WERI-Rb-1 (cell line): ENCODE measurements at places on chromosomes 7 and 10.
A peak's percentile ranks its signal among the peaks of the same experiment; 100 is the strongest.

GRCh38 chr7:43141091-43141490 is 28.6 kb downstream of the HECW1 start:
- no peak for DNase-seq

DNA sequence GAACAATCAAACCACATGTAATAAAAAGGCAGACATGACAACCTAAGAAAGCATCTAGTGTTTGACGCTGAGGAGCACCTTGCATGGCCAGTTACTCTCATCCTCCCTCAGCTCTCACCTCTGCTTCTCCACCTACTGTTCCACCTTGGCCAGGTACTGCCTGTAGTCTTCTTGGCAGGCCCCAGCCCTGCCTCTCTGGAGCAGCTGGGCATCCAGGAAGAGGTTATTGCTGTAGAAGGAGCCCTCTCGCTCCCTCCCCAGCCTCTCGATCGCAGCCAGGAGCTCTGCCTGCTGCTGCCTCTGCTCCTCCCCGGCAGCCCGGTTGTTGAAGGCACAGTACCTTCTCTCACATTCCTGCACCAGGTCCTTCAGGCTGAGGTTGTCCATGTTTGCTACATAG is 9.7 kb downstream of the GIMAP5 start:
- no peak for DNase-seq

- DNase-seq, result peak; percentile 75
Measured at GRCh38 chr10:97788552-97789442, 17.0 kb upstream of the SFRP5 start.

DNA sequence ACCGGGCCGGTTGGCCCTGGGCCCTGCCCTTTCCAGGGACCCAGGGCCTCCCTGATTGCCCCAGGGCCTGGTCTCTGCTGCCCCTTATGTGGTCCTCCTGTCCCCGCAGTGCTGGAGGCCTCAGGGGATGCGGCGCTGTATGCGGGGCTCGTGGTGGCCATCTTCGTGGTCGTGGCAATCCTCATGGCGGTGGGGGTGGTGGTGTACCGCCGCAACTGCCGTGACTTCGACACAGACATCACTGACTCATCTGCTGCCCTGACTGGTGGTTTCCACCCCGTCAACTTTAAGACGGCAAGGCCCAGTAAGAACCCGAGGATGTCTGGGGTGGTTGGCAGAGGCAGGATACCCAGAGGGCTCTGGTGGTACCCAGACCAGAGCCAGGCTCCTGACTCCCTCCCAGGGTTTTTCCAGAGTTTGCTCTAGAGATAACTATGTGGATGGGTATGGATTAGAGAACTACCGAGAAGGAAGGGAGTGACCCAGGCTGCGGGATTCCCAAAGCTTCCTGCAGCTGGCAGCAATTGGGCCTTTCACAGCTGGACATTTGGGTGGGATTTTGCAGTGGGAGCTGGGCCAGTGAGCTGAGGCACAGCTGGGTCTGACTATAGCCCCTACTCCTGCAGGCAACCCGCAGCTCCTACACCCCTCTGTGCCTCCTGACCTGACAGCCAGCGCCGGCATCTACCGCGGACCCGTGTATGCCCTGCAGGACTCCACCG is 28.1 kb upstream of the SLC29A3 start:
- DNase-seq, result no peak

DNA sequence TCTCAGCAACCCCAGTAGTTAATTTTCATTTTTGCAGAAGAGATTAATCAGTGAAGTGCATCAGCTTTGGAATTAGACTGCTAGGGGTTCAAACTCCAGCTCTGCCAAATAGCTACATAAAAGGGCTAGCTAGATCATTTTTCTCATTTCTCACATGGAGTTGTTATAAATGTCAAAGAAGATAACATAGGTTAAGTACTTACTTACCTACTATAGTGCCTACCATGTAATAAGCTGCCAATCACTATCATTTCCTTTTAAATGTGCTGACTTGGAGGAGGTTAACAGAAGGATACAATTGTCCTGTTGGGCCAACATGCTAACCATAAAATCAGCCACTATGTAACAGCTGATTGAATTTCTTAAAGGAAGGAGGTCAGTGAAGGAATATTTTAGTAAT is 40.7 kb downstream of the KDM7A start:
- DNase-seq, result no peak

- no peak for DNase-seq
Measured at GRCh38 chr7:100221231-100221718, 1.5 kb downstream of the PVRIG start.

GRCh38 chr7:75729851-75730274 is 8.9 kb downstream of the HIP1 start:
- no peak for DNase-seq

DNA sequence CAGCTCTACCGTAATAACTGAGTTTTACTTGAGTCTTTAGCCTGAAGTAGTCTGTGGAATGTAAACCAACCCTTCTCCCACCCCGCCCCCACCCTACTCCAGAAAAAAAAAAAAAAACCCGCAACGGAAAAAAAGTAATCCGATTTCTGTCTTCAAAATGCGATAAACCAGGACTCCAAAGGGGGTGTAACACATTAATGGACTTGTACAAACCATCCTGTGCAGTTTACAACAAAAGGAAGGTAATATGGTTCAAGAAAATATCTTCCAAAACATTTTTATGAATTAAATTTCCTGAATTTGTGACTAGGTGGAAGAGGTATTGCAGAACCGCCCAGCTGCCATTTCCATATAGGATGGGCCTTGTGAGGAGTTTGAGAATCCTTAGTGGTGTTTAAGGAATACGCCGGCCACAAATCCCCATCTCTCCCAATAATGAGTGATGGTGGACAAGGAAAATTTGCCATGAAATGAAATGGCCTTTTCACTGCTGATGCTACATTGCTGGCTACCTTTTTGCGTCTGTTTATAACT is 10.6 kb downstream of the SKIDA1 start:
- DNase-seq, result no peak

- no peak for DNase-seq
Measured at GRCh38 chr7:16711730-16712129, 41.8 kb upstream of the TSPAN13 start.

DNA sequence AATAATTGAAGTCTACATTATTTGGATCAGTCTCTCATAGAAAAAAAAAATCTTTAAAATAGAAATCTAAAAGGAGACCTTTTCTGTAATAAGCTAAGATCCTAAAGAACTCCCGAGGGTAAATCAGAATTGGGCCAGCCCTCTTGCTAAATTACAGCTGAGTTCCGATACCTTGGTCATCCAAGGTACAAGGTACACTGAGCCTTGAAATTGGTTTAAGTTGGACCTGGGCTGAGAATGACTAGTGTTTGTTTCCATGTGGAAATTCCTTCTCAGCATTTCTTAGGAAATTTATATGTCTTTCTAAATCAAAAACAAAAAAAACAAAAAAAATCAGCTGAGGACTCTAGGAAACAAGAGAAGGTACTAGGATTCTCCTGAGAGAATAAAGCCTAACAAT is 64.9 kb downstream of the DNMBP start:
- DNase-seq, result no peak

- DNase-seq, result no peak
Measured at GRCh38 chr10:52652431-52653262, 119.9 kb downstream of the MBL2 start.

DNA sequence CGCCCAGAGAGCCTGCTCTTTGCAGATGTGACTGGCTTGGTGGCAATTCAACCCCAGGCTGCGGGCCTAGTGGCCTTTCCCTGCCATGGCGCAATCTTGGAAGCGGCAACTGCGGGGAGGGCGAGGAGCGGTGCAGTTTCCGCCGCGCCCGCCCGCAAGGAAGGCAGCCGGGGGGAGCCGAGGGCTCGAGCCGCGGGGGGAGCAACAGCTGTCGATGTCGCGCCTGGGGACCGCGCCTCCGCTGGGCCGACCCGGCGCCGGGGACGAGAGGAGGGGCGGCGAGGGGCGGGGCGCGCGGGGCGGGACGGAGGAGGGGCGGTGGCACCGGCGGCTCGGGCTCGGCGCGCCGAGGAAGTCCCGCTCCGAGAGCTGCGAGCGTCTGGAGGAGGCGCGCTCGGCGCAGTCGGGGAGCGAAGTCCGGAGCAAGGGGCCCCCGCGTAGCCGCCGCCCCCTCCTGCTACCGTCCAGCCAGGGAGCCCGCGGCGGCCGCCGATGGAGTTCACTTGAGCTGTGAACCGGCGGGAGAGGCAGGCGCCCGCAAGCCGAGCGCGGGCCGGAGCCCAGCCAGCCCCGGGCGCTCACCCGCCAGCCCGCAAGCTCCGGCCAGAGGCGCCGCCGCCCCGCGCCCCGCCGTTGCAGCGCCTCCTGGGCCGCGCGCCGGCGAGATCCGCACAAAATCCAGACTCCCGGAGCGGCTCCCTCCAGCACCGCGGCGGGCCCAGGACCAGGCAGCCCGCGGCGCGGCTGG is 438.1 kb upstream of the GALNT17 start:
- DNase-seq, result peak; percentile 81

DNA sequence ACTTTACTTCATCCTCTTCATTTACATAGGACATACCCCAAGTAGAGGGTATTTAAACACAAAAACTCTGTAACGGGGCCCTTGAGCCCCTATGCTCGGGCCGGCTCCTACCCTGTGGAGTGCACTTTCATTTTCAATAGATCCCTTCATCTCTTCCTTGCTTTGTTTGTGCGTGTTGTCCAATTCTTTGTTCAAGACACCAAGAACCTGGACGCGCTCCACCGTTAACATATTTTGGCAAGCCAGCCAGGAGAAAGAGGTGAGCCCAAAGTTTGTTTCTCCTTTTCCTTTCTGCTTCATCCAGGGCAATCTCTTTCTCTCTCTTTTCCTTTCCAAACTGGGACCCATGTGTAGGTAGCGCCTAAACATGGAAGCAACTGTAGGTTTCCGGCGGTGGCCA is 26.0 kb upstream of the BNIP3 start:
- DNase-seq, result no peak

DNA sequence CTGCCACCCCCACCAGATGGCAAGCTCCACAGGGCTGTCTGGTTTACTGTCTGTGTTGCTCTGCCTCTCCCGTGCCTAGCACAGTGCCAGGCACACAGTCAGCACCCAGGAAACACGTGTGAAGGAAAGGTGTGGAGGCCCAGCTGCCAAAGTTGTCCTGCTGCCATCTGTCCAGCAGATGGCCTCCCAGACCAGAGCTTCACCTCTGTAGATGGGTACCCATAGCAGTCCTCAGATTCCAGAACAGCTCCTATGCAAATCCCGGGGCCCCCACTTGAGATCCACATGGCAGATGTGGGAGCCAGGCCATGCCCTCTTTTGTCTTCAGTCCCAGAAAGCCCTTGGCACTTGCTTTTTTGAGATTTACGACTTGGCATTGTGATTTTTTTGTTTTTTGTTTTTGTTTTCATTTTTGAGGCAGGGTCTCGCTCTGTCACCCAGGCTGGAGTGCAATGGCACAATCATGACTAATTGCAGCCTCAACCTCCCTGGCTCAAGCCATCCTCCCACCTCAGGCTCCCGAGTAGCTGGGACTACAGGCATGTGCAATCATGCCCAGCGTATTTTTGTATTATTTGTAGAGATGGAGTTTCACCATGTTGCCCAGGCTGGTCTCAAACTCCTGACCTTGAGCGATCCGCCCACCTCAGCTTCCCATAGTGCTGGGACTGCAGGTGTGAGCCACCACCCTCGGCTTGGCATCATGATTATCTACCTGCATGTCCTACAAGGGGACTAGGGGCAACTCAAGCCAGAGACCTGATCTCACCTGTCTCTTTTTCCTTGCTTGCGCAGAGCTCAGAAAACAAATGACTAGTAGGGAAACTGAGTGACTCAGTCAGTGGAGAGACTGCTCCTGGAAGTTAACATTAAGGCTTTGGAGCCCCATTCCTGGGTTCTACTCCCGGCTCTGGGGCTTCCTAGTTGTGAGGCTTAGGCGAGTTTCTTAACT is 16.9 kb upstream of the PALD1 start:
- peak; percentile 63 for DNase-seq

DNA sequence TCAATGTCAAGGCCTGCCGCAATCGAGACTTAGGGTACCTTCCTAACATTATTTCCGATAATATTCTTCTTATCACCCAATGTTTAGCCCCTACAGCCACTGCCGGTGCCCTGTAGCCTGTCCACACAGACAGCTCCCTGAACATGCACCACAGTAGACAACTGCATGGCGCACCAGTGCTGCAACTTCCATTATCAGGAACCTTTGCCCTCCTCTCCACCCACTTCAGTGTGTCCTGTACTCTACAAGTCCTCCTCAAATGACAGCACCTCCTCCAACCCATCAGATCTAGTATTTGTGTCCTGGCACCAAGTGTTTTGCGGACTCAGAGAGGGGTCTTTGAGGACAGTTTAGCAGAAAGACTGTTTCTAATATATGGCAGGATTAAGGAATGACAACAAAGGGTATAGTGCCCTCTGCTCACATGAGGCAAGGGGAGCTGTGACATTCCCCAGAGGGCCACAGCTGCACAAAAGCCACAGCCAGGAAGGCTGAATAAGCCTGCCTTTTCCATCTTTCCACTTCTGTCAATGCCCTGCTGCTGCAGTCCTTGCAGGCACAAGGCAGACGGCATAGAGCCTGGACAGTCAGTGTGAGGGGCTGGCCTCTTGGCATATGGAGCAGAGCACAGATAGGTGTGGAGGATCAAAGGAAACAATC is 335.4 kb downstream of the PARD3 start:
- DNase-seq, result no peak

- DNase-seq, result no peak
Measured at GRCh38 chr10:4623757-4624420, 202.1 kb upstream of the AKR1E2 start.

DNA sequence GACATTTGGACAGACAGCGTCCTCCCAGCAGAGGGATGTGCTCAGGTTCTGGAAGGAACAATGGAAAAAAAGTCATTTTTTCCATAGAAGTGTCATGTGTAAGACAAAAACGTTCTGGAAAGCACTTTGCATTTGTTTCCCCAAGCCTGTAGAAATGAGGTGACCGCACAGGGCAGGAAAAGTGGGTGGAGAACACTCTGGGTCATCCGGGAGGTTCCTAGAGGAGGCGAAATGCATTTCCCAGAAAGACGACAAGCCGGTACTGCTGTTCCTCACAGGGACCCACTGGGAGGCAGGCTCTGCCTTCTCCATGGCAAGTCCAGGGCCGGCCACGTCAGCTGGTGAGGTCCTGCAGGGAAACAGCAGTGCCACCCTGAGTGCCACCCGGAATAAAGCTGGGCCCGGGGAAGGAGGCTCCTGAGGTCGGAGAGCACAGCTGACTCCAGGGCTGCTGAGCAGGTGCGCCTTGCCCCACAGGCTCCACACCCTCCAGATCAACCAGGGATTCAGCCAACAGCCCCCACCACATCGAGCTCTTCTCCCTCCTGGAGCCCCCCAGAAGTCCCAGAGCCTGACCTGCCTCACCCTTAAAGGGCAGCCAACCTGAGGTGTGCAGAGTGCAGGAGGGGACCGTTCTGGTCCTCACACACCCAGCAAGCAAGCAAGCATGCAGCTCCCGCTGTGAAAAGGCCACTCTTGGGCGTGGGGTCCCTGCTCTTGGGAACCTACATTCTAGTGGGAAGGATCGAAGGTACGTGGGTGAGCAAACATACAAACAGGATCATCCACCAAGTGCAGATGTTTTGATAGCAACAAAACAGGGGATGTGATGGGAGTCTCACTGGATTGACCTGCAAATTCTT is 28.8 kb upstream of the INPP5A start:
- DNase-seq, result no peak
